ENCODE measurements at places on chromosomes 16 and 17. TPM values are rescaled to one million over a fixed set of nuclear protein-coding genes. Genes with fewer than 3 reads are reported as not detected.

QPRT gene
- total RNA-seq, result 0.64 TPM

FN3K gene
- total RNA-seq, result 0.44 TPM

FBXW10 gene
- total RNA-seq, result 0.07 TPM

KCNH4 gene
- total RNA-seq, result 0.80 TPM

ENPP7 gene
- total RNA-seq, result 1.4 TPM

Data from activated B cell treated with CpG ODN at 0.5 μM for 24 hours (primary cell).